Muscle of back (tissue), 13 donors: ENCODE measurements at places on chromosomes 11 and 22.

- DNase-seq, result no peak
Observed at GRCh38 chr11:60347084-60347797, 20.2 kb downstream of the MS4A6E start.

GRCh38 chr11:34173050-34173449 is 67.6 kb downstream of the NAT10 start:
- DNase-seq, result no peak

- no peak for DNase-seq
Observed at GRCh38 chr11:7668911-7669310, 4.4 kb downstream of the CYB5R2 start.

GRCh38 chr11:134413043-134413825 is 1.2 kb upstream of the B3GAT1 start:
- no peak for DNase-seq

GRCh38 chr11:94417386-94417987 is 16.3 kb upstream of the GPR83 start:
- peak; percentile 40 for DNase-seq

GRCh38 chr11:12264361-12264760 is 113.0 kb upstream of the PARVA start:
- no peak for DNase-seq

GRCh38 chr11:100296051-100296679 is 390.9 kb upstream of the ARHGAP42 start:
- no peak for DNase-seq

DNA sequence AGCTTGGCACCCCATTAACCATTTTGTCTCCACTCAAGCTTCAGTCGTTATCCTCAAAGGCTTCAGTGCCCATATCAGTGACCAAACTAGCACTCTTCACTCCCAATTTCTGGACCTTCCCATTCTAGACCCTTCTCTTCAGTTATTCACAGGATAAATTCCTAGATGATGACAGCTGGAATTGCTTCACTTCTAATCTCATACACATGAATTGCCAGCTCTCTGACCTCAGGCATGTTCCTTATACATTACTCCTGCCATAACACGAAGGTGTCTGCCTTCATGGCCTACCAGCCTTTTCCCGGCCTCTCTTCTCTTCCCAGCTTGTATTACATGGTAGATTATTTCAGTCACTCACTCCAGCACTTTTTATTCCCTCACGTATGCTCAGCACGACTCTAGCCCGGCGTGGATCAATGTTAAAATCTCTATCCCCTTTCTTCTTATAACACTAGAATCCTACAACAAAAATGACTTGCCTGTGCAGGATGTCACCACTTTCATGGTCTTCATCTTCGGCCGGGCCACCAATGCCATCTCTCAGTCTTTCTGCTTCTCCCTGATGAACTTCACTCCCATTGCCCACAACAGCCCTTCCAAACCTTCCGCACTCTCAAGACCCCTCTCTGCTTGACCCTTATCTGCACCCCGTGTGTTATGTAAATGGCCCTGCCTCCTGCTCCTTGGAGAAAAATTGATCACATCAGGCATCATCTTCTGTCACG is 36.9 kb downstream of the EIF3F start:
- no peak for DNase-seq

DNA sequence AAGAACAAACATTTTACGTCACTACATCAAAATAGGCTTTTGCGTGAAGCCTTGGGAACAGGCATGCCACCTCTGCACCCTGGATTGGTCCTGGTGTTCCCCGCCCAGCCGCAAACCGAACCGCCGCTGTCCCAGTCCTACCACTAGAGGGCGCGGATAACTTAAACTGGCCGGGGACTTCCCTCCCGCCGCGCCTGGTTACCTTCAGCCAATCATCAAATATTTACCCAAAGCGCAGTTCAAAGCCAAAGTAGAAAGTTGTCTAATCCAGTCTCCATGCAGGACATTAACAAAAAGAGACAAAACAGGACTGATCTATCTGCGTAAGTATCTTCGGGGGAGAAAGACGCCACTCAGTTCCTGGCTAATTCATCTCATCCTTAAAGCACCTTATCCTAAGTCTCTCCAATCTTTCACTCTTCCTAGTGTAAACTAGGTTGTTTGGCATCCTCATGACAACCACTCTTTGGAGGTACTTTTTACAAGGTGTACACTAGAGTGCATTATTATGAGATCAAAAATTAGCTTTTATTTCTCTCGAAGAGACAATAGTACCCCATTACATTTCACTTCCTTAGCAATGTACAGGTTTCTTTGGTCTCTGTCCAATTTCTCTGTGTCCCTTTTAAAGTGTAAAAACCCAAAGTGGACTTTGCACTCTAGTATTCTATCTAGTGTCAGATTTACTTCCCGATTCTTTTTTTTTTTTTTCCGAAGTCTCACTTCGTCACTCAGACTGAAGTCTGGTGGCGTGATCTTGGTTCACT is 3.9 kb upstream of the CRY2 start:
- DNase-seq, result peak; percentile 92

- DNase-seq, result peak; percentile 87
Observed at GRCh38 chr22:40654522-40655167, 18.1 kb upstream of the MRTFA start.

DNA sequence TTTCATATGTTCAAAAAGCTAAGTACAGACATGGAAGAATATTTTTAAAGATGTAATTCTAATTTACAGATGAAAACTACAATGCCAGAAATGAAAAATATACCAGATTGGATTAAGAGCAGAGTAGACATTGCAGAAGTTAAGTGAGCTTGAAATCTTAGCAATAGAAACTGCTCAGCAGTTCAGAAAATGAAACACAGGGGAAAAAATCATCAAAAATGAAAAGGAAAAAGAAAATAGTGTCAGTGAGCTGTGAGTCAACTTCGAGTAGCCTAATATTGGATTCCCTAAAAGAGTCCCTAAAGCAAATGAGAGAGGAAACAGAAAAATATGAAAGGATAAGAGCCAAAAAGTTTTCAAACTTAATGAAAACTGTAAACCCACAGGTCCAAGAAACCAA is 25.8 kb upstream of the IL10RA start:
- DNase-seq, result no peak

DNA sequence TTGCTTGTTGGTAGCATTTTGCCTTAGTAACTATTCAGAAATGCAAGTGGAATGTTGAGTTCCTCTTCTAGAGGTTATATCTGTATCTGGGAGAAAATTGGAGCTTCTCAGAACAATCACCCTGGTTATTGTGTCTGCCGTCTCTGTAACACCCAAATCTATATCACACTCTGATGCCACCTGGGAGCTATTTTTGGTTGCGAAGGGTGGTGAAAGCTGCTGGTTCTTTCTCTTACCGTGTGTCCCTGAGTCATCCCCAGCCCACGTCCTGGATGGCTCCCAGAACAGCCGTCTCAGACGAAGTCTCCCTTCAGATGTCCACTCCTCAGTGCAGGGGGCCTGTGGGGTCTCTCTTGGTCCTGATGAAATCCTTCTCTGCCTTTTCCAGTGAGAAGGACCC is 83.5 kb downstream of the C22orf31 start:
- DNase-seq, result peak; percentile 29

DNA sequence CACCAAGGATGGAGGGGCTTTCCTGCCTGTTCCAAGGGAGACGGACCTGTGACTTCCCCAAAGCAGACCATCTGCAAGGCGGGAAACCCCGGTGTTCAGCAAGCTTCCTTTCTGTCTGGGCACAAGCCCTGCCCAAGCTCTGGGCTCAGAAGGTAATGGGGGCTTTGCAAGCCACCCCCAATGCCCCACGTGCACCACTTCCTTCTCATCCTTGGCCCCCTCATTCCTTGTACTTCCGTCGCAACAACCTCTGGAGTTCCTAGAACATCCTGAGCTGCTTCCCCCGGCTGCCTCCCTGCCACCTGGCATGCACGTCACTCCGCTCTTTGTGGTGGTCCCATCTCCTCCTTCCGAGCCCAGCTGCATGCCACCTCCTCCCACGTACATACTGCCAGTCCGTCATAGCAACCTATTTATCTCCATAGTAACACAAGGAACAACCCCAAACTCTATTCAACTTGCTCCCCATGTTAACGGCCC is 3.9 kb downstream of the MYEOV start:
- DNase-seq, result no peak

DNA sequence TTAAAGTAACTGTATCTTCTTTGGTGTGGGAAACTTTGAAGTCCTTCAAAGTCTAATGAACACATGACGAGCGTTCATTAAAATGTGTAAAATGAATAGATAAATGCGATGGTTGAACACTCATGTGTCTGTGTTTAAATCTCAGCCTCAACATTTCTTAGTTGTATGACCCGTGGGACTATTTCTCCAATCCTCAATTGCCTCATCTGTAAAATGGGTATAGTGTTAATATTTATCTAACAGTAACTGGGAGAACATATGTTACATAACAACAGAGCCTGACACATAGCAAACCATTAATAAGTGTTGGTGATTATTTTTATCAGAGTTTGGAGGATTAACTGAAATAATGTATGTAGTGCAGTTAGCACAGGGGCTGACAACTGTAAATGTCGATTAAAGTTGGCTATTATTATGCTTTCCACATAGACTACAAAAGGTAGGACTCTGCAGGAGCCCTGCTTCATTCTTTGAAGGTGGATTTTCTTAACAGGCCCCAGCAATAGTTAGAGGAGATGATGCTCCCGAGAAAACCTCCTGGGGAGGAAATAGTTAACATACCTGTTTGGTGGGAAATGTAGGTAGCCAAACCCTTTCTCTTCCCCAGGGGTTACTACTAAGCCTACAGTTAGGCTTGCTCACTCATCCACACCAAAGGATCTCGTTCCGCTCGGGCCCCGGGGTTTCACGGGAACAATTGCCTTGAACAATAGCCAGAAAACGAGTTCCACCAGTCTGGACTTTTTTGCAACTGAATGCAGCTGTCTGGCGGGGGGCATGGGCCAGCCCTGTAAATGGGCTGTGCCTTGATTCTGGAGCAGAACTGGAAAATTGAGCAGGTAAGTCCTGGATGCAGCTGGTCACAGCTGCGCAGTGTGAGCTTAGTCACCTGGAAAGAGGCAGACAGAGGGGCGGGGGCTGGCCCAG is 133.4 kb downstream of the DBX1 start:
- DNase-seq, result no peak

- DNase-seq, result no peak
Observed at GRCh38 chr22:44963832-44964721, 45.7 kb downstream of the PHF21B start.

DNA sequence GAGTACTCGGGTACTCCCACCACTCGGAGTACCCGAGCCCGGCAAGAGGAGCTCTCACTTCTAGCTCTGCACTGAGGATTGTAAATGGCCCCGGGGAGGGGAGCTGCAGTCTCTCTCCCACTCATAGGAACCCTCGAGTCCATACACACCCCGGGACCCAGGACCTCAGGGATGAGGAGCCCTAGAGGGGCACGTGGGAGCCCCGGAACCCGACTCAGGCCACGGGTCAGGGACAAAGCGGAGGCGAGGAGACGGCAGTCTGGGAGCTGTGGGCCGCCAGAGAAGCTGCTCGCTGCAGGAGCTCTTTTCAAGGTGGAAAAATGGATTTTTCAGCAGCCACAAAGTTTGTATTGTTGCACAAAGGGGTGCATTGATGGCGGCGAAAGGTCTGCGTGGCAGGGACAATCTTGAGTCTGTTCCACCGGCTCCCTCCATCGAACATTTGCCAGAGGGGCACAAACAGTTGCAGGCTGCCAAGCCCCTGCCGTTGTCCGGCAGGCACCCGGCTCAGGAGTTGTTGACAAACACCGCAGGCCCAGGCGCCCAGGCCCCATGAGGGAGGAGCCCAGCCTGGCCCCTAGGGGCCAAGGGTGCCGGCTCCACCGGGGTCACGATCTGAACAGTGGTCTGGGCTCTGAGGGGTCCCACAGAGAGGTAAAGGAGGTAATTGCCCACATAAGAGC is 5.7 kb upstream of the FLI1 start:
- no peak for DNase-seq

DNA sequence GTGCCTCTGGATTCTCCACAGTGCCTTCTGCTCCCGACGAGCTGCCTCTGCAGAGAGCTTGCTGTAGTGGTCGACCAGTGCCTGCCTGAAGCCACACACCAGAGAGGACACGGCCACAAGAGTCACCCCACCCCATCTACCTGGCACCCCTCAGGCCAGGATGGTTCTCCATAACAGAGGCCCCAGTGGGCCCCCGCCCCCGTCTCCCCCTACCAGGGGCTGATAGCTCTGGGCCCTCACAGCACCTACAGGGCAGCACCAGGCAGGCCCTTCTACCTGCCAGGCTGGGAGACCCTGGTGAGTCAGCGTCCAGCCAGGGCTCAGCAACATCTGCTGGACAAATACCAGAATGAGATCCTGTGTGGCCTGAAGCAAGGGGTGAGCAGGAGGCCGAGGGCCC is 21.7 kb downstream of the SELENOO start:
- no peak for DNase-seq

- DNase-seq, result no peak
Observed at GRCh38 chr11:71489311-71490043, 36.5 kb downstream of the NADSYN1 start.

DNA sequence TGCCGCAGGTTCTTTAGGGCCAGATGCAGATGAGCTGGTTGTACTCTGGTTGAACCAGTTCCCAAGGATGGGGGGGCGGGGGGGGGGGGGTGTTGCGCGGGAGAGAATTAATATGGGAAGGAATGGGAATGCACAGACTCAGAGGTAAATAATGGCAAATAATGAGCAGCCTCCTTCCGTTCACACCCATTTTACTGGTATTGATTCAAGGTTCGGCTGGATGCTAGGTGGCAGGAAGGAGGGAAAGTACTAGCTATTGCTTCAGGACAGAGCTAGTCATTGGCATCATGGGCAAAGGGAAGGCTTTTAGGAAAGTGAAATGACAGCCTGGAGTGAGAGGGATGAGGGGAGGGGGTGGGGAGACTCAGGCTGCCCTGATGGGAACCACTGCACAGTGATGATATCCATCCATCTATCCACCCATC is at the start of gene VSTM5:
Gene VSTM5, minus strand, starts transcription at position 25 of the 425 bp plus-strand sequence. CDS start 116 bp downstream, outside the sequence.
- DNase-seq, result no peak

- DNase-seq, result no peak
Observed at GRCh38 chr11:103112364-103112763, 3.1 kb downstream of the DYNC2H1 start.

DNA sequence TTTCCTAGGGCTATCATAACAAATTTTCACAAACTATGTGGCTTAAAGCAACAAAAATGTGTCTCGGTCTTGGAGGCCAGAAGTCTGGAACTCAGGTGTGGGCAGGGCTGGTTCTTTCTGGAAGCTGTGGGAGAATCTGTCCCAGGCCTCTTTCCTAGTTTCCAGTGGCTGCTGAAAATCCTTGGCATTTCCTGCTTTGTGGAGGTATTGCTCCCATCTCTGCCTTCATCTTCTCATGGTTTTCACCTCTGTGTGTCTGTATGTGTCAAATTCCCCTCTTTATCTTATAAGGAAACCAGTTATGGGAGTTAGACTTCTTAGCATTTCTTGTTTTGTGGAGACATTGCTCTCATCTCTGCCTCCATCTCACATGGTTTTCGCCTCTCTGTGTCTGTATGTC is 130.4 kb upstream of the PLET1 start:
- no peak for DNase-seq

DNA sequence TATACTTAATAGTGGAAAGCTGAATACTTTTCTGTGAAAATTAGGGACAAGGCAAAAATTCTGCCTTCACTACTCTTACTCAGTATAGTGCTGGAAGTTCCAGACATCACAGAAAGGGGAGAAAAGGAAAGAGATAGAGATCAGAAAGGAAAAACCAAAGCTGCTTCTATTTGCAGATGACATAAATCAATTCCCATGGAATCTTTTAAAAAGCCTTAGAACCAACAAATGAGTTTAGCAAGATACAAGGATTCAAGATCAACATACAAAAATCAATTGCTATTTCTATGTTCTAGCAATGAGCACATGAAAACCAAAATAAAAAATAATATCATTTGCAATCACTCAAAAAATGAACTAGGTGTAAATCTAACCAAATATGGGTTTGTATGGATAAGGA is 16.2 kb upstream of the CLDN5 start:
- DNase-seq, result no peak

- DNase-seq, result no peak
Observed at GRCh38 chr11:130510407-130511006, 62.1 kb downstream of the ADAMTS15 start.
